Fibroblast of lung (primary cell): ENCODE measurements at places on chromosomes 7 and 10.

- DNase-seq, result no peak
Measured at GRCh38 chr10:128626397-128627000, 500.3 kb upstream of the MKI67 start.

DNA sequence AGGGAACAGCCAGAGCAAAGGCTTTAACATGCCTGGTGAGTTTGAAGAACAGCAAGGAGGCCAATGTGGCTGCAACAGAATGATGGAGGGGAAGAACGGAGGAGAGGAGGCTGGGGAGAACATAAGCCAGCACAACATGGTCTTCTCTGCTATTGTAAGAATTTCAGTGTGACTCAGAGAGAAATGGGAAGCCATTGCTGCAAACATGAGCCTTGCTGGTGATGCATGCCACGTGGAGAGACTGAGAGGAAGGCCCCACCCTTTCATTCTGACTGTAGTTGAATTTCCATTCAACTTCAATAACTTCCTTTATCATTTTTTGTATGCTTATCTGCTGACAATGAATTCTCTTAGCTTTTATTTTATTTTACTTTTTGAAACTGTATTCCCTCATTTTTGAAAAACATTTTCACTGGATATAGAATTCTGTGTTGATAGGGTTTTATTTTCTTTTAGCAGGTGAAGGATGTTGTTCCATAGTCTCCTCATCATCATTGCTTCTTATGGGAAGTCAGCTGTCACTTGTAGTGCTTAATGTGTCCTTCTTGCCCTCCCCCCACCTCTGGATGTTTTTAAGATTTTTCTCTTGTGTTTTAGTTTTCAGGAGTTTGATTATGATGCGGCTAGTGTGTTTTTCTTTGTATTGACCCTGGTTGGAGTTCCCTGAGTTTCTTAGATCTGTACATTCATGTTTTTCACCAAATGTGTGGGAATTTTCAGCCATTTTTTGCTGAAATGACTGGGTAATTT, 46.4 kb upstream of the LEP start:
- no peak for DNase-seq

DNA sequence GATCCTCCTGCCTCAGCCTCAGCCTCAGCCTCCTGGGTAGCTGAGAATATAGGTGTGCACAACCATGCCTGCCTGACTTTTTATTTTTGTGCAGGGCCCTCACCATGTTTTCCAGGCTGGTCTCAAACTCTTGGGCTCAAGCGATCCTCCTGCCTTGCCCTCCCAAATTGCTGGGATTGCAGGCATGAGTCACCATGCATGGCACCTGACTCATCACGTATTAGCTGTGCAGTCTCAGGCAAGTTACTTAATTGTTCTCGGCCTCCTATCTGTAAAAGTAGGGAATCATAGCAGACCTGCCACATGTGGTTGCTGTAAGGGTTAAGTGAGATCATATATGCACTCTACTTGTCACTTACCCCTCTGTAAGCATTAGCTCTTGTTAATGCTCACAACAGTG, 117.2 kb downstream of the ANLN start:
- peak; percentile 59 for DNase-seq

- no peak for DNase-seq
Measured at GRCh38 chr7:85480666-85481065, 293.8 kb upstream of the SEMA3D start.

DNA sequence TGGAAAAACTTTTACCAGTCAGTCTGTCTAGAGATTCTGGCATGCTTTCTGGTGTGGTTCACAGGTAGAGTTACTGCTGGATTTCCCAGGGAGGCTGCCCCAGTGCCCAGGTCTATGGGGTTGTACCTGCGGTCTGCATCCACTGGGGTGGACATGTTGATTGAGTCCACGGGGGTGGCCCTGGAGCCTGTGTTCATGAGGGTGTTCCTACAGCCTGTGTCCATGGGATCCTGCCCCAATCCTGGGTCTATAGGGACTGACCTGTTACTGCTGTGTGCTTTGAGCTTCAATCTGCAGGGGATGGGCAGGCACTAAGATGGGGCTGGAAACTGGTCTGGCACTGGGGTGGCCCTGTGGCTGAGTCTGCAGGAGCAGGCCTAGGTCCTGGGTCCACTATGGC, 54.5 kb upstream of the PRPS1L1 start:
- DNase-seq, result no peak

DNA sequence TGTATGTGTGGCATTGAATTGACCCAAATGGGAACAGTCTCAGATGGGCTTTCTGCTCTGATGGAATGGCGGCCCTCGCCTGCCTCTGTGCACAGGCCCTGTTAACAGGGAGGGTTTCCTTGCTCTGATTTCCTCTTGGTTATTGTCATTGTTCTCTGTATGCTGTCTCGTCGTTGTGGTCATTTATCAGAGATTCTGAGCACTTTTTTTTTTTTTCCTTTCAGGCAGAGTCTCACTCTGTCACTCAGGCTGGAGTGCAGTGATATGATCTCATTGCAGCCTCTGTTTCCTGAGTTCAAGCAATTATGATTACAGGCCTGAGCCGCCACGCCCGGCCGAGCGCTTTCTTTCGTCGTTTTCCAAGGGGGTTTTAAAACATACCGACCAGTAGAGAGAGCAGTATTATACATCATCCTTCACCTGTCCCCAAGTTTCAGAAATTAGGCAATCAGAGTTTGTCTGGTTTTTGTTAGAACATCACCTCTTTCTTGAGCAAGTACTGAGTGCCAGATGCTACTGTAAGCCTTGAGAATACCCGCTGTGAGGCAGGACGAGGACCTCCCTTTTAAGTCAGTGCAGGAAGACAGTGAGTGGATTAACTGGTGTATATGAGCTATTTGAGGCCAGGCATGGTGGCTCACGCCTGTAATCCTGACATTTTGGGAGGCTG, 6.5 kb downstream of the CHST12 start:
- no peak for DNase-seq

DNA sequence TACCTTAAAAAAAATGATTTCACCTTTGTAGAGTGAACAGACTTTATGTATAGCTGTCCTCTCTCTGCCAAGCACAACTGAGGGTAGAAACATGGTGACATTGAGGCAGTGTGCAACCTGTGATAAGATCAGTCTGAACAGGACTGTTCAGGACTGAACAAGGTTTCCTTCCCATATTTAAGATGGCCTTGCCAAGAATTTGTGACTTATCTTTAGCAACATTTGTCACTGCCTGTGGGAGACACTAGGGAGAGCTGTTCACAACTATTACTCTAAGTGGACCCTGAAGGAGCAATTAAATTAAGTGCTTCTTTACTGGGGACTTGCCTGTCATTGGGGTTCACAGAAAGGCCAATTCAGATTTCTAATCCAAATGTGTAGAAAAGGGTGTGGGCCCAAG, 6.7 kb downstream of the OR13A1 start:
- no peak for DNase-seq

GRCh38 chr7:158097453-158098124, 490.0 kb downstream of the PTPRN2 start:
- no peak for DNase-seq

DNA sequence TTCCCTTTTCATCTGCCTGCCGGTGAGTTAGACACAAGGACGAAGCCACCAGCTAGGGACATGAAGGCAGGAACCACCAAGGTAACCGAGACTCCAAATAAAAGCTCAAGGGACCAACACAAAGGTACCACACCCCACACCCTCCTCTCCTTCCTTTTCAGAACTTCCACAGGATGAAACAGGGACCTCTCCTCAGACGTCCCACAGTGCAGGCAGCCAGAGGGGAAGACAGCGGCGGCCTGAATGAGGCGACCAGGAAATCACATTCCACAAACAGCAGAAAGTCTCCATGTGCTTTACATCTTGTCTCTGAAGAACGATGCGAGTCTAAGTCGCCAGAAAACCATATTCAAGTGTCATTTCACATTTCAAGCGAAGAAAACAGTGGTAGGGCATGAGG, 97.8 kb downstream of the DIP2C start:
- no peak for DNase-seq

DNA sequence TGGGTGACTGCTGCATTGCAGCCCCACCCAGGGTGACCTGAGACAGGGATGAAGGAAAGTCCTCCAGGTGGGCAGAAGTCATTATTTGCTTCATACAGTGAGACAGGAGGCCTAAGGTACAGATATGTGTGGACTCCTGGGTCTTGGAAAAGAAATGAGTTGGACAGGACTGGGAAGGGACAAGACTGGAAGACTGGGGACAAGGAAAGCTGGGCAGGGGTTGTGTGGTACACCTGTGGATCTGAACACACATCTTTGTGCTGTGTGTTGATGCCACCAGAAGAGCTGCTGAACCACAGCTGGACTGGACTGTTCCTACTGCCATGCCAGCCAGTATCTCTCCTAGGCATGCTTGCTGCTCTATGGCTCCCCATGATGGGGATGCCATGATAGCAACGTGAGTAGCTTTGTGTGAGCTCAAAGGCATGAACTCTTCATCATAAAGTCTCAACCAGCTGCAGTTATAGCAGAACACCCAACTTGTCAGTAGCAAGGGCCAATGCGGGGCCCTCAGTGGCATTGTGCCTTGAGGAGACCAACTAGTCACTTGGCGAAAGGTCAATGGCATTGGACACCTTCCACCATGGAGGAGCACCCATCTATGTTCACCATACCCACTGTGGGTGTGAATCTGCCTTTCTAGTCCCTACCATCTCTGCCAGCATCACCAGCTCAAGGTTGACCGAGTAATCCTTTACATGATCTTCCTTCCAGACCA, 76.0 kb upstream of the GRB10 start:
- no peak for DNase-seq

DNA sequence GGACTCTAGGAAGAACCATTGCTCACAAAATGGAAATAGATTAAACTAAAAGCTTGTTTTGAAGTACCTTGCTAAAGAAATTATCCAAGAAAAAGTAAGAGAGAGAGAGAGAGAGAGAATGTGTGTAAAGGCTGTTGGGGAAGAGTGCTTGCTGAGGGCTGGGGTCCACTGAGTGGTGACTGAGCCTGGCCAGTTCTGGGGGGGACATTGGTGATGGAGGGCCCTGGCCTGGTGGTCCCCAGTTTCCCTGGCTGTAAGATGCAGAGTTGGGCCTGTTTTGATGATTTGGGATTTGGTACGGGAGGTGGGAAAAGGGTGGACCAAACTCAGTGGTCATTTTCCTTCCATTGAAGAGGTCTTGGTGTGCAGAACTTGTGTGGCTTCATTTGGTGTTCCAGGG, 880 bp downstream of the RAMP3 start:
- no peak for DNase-seq

DNA sequence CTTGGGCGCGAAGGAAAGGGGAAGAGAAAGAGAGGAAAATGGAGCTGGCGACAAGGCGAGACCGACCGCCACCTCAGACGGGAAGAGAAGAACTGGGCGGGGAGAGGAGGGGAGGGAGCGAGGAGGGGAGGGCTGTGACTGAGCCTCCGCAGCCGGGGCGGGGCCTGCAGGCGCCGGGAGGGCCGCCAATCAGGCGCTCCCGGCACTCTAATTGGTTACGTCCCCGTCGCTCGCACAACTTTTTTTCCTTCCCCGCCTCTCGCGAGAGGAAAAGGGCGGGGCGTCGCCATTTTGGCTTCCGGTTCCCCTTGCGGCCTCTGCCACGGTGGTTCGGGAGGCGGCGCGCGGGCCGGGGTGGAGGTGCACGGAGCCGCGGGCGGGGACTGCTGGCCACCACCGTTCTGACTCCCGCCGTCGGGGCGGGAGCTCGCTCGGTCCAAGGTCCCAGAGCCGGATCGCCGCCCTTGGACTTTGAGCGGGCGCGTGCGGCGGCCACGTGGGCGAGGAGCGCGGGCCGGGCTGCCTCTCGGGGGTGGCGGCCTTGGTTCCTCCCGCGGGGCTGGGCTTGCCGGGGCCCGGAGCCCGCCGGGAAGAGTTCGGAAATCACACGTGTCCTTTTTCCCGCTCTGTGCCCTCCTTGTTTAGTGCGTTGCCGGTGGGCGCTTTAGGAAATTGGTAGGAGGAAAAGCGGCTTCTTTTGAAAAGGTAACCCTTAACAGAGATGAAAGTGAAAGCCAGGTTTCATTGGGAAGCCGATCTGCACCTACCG, at the start of gene GDI2:
Gene GDI2 (minus strand): TSS at position 94 of the 769 bp plus-strand sequence. CDS start 176 bp downstream, outside the sequence.
- peak; percentile 93 for DNase-seq

GRCh38 chr7:134943785-134944400, 42.4 kb upstream of the AGBL3 start:
- DNase-seq, result no peak

DNA sequence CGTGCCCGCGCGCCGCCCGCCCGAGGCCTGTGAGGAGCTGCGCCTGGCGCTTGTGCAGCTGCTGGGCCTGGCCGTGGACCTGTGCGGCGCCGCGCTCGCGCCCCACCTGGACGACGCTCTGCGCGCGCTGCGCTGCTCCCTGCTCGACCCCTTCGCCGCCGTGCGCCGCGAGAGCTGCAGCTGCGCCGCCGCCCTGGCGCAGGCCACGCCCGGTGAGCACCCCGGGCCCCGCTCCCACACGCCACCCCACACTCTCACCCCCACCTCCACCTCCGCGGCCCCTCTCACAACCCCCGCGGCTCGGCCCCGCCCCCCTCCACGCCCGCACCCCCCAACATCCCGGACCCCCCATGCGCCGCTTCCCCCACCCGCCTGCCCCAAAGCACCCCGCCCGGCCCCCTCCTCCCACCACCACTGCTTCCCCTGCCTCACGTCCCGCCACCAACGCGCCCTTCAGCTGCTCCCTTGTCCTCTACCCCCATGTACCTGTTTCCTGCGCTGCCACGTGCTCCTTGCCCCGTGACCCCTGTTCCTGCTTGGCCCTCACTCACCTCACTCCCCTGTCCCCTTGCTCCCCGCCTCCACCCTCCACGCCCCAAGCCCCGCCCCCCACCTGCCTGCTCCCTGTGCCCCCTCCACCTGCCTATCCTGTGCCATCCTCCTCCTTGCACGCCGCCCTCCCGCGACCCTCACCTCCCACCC, at the start of gene PRKAR1B:
Gene PRKAR1B (minus strand): TSS at position 178 of the 702 bp plus-strand sequence. CDS start 15,776 bp downstream, outside the sequence.
- DNase-seq, result no peak

GRCh38 chr7:423312-424260, 96.1 kb downstream of the PDGFA start:
- no peak for DNase-seq

GRCh38 chr7:17986851-17987250, 40.8 kb downstream of the PRPS1L1 start:
- DNase-seq, result peak; percentile 95

DNA sequence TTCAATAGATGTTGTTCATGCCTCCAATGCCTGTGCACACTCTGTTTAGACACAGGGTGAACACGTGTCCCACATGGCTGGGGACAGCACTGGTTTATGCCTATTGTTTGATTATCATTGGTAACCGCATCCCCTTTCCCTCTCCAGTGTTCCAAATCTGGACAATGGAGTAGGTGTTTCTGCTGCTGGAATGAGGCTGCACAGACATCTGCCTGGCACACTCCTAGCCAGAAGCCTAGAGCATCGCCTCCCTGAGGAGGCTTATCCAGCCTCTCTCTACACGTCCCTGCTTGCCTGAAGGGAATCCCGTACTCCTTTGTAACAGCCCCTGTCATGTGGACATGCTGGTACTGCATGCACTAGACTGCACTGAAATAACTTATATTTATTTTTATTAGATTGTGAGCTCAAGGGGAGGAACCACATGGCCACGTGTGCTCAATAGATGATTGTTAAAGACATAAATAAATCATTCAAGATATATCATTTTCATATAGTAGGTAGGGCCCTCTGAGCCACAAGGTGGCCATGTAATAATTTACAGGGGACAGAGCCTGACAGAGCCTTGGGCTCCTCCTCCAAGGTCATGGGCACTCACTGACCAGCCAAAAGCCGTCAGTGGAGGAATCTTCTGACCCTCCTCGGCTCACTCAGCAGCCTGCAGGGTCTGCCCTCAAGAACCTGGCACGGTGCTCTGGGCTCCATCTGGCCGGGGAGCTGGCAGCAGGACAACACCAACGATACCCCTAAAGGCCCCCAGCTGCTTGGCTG, 310.9 kb upstream of the ZNF32 start:
- no peak for DNase-seq
